Body of pancreas (tissue), 4 donors: ENCODE measurements at places on chromosomes 16 and 17. TPM values are rescaled to one million over a fixed set of nuclear protein-coding genes. Genes with fewer than 3 reads are reported as not detected.

Gene CES5A
- total RNA-seq, result not detected

Gene CMTM1
- not detected for total RNA-seq

GRCh38 chr17:10731408-10731879 is 1.6 kb upstream of the TMEM220 start:
- H3K4me3 ChIP-seq, result no peak overlapping the region
- H3K27me3 ChIP-seq, result no peaks in the 10 kb centered on the region
- no peaks in the 10 kb centered on the region for H3K36me3 ChIP-seq
- no peak for DNase-seq

- DNase-seq, result no peak
- H3K4me1 ChIP-seq, result peaks cover 49% of the 10 kb centered on the region
- no peaks in the 10 kb centered on the region for H3K27me3 ChIP-seq
- no peak overlapping the region for H3K27ac ChIP-seq
- H3K4me3 ChIP-seq, result no peak overlapping the region
These were observed 55.4 kb upstream of the SLC25A19 start for GRCh38 chr17:75344666-75345065.

- DNase-seq, result no peak
- H3K4me3 ChIP-seq, result no peak overlapping the region
- no peaks in the 10 kb centered on the region for H3K27me3 ChIP-seq
These were observed 200.6 kb downstream of the FOXL1 start for GRCh38 chr16:86778978-86779377.

GRCh38 chr16:68086860-68087268 is 1.7 kb downstream of the NFATC3 start:
- DNase-seq, result no peak
- no peaks in the 10 kb centered on the region for H3K27me3 ChIP-seq
- peaks cover 50% of the 10 kb centered on the region for H3K4me1 ChIP-seq
- H3K4me3 ChIP-seq, result peak overlapping the region; percentile 94
- no peaks in the 10 kb centered on the region for H3K36me3 ChIP-seq

GRCh38 chr17:64496348-64496785 is 487 bp downstream of the POLG2 start:
- peak overlapping the region; percentile 72 for H3K4me3 ChIP-seq
- peaks cover 15% of the 10 kb centered on the region for H3K36me3 ChIP-seq
- peak overlapping the region; percentile 88 for H3K27ac ChIP-seq
- DNase-seq, result no peak

DNA sequence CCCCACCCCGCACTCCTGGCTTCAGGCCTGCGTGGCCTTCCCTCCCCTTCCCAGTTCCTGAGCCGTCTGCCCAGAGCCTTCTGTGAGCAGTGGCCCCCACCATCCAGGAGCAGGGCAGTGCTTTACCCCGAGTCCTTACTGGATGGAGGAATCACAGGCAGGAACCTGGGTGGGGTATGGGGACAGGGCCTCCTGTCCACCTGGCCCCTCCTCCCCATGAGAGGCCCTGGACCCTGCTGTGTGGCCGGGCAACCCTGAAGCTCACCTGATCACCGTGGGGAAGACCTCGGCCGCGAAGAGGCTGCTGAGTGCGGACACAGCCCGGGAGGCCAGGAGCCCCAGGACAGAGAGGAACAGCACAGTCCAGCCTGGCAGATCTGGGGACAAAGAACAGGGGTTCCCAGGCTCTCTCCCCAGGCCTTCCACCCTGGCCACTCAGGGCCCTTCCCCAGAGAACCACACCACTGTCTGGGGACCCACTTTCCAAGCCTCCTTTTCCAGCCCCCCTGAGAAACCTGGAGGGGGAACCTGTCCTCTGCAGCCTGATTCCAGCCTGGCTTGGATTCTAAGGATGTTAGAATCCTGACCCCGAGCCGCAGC is 3.2 kb downstream of the SLC22A31 start:
- H3K27me3 ChIP-seq, result no peaks in the 10 kb centered on the region
- peaks cover 19% of the 10 kb centered on the region for H3K4me1 ChIP-seq
- H3K27ac ChIP-seq, result no peak overlapping the region
- no peak overlapping the region for H3K4me3 ChIP-seq
- DNase-seq, result no peak
- H3K36me3 ChIP-seq, result no peaks in the 10 kb centered on the region

DNA sequence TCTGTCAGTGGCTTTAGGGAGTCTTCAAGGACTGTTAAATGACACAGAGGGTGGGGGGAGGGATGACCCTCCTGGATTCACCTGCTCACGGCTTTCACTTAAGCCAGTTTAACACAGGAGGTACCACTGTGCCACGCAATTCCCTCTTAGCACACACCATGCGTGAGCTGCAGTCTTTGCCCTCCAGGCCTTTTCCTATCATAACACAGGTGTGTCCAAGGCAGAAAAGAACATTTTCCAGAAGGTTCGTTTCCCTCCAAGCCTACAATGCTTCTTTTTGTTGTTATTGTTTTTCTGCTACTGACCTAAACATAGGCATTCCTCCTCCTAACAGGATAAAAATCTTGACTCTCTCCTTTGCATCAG is 1.1 kb downstream of the ZFHX3 start:
- no peak overlapping the region for H3K4me3 ChIP-seq
- H3K36me3 ChIP-seq, result no peaks in the 10 kb centered on the region
- peaks cover 70% of the 10 kb centered on the region for H3K4me1 ChIP-seq
- no peaks in the 10 kb centered on the region for H3K27me3 ChIP-seq
- H3K27ac ChIP-seq, result peak overlapping the region; percentile 97

GRCh38 chr17:40352237-40352778 is 12.2 kb downstream of the GJD3 start:
- no peak overlapping the region for H3K4me3 ChIP-seq
- H3K4me1 ChIP-seq, result peaks cover 26% of the 10 kb centered on the region
- DNase-seq, result no peak
- no peak overlapping the region for H3K27ac ChIP-seq
- H3K36me3 ChIP-seq, result no peaks in the 10 kb centered on the region

GRCh38 chr16:188674-189073 is 8.4 kb downstream of the HBQ1 start:
- H3K27me3 ChIP-seq, result no peaks in the 10 kb centered on the region
- H3K4me1 ChIP-seq, result no peaks in the 10 kb centered on the region
- H3K27ac ChIP-seq, result no peak overlapping the region
- no peaks in the 10 kb centered on the region for H3K36me3 ChIP-seq
- DNase-seq, result no peak
- H3K4me3 ChIP-seq, result no peak overlapping the region

DNA sequence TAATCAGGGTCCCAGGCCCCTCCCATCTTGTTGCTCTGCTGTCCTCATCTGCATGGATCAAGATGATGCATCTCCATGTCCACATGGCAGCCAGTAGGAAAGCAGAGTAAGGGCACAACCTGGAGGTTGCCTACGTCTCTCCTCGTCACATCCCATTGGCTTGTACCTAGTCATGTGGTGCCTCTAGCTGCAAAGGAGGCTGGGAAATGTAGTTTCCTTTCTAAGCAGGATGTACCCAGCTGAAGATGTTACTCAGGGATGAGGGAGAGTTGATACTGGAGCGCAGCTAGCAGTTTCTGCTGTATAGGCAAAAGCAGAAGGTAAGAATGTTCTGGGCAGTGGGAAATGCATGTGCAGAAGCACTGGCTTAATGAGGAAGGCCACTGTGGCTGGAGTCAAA is 20.8 kb downstream of the ABCC1 start:
- H3K4me3 ChIP-seq, result no peak overlapping the region
- H3K27me3 ChIP-seq, result no peaks in the 10 kb centered on the region
- no peak for DNase-seq
- peaks cover 19% of the 10 kb centered on the region for H3K4me1 ChIP-seq

GRCh38 chr16:1538804-1539520 is 5.5 kb downstream of the TMEM204 start:
- H3K27ac ChIP-seq, result no peak overlapping the region
- no peak overlapping the region for H3K4me3 ChIP-seq
- H3K36me3 ChIP-seq, result no peaks in the 10 kb centered on the region
- H3K27me3 ChIP-seq, result no peaks in the 10 kb centered on the region
- no peaks in the 10 kb centered on the region for H3K4me1 ChIP-seq

DNA sequence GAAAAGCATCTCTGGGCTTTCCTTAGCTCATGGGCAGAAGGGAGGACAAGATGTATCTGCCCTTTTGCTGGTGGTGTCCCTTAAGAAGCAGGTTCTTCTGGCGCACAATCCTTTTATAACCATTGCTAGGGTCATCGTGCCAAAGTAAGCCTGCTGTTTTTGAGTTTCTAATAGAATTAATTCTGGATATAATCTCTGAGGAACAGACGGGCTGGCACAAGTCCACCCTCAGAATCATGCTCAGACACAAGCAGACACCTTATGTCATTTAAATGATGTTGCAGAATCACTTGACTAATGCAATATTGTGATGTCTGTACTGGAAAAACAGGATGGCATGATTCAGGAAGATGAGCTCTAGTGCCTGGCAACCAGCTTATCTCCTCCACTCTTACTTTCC is 18.8 kb upstream of the MMD start:
- no peak overlapping the region for H3K27ac ChIP-seq
- H3K27me3 ChIP-seq, result no peaks in the 10 kb centered on the region
- H3K4me1 ChIP-seq, result no peaks in the 10 kb centered on the region
- no peak for DNase-seq

DNA sequence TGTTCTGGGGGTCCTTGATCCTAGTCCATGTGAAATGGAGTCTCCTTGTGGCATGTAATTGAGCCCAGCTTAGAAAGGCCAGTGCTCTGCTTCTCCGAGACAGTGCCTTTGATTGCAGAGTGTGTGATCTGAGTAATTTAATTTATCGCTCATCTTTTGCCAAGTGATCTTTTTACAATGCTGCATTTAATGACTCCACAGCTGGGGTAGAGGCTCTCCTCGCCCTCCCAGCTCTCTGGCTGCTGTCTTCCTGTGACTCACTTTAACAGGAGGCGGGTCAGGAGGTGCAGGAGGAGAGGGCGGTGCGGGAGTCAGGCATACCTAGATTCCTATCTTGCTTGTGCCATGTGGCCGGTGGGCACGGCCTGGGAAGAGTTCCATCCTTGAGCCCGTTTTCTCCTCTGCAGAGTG is 113.4 kb upstream of the FOXF1 start:
- H3K36me3 ChIP-seq, result no peaks in the 10 kb centered on the region
- no peaks in the 10 kb centered on the region for H3K27me3 ChIP-seq
- no peak for DNase-seq
- no peak overlapping the region for H3K4me3 ChIP-seq
- H3K27ac ChIP-seq, result no peak overlapping the region

DNA sequence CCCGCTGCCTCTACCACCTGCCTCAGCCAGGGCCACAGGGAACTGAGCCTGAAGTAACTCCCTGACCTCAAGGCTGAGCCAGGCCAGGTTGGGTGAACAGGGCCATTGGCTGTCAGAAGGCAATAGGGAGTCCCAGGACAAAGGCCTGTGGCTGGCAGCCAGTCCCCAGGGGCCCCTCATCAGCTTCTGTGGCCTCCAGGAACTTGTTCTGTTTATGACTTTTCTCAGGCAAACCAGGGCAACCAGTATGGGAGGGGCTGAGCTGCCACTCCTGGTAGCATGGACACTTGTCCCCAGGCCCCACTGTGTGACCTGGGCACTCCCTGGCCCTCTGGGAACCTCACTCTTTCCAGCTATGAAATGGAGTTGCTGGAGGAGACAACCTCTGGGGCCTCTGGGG is 40.1 kb downstream of the CPNE2 start:
- no peak overlapping the region for H3K4me3 ChIP-seq
- H3K4me1 ChIP-seq, result no peaks in the 10 kb centered on the region
- no peaks in the 10 kb centered on the region for H3K27me3 ChIP-seq
- no peaks in the 10 kb centered on the region for H3K36me3 ChIP-seq
- DNase-seq, result peak; percentile 45

GRCh38 chr17:36641331-36641876 is 40.0 kb downstream of the MRM1 start:
- peaks cover 21% of the 10 kb centered on the region for H3K27me3 ChIP-seq
- H3K36me3 ChIP-seq, result no peaks in the 10 kb centered on the region
- no peak for DNase-seq

DNA sequence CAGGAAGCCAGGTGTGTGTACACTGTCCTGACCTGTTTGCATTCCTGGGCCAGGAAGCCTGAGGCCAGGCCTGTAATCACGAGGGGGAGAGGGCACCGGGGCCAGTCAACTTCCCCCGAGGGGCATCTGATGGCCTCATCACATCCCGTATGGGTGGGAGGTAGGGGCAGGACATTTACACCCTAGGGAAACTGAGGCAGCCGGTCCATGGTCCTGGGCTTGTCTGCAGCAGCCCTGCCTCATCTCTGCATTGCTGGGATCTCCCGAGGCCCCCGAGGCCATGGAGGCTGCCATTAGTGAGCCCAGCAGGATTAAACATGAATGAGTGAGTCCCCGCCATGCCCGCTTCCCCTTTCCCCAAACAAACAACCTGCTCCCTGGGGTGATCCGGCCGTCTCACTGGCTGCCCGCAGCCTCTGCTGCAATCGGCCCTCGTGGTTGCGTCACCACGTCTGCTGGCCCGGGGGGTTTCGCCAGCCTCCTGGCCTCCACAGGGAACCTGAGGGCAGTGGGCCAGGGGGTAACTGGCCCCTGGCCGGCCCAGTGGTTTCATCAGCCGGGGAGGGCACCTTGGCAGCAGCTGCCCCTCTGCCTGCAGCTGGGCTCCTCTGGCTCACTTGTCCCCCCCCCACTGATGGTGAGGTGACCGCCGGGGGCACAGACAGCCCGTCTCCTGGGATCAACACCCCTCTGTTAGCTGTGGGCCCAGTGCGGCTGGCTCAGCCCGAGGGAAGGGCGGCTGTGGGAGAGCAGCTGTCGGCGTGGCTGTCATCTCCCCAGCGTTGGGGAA is 88.3 kb upstream of the GSE1 start:
- no peaks in the 10 kb centered on the region for H3K27me3 ChIP-seq
- H3K4me3 ChIP-seq, result no peak overlapping the region
